ENCODE measurements at places on chromosomes 3 and 15.

- no peak for DNase-seq
Measured at GRCh38 chr3:26100176-26100575, 310.3 kb downstream of the OXSM start.

- no peak for DNase-seq
Measured at GRCh38 chr3:169945313-169945712, 21.3 kb upstream of the SEC62 start.

- DNase-seq = no peak
Measured at GRCh38 chr3:188663839-188664238, 507.9 kb upstream of the TPRG1 start.

DNA sequence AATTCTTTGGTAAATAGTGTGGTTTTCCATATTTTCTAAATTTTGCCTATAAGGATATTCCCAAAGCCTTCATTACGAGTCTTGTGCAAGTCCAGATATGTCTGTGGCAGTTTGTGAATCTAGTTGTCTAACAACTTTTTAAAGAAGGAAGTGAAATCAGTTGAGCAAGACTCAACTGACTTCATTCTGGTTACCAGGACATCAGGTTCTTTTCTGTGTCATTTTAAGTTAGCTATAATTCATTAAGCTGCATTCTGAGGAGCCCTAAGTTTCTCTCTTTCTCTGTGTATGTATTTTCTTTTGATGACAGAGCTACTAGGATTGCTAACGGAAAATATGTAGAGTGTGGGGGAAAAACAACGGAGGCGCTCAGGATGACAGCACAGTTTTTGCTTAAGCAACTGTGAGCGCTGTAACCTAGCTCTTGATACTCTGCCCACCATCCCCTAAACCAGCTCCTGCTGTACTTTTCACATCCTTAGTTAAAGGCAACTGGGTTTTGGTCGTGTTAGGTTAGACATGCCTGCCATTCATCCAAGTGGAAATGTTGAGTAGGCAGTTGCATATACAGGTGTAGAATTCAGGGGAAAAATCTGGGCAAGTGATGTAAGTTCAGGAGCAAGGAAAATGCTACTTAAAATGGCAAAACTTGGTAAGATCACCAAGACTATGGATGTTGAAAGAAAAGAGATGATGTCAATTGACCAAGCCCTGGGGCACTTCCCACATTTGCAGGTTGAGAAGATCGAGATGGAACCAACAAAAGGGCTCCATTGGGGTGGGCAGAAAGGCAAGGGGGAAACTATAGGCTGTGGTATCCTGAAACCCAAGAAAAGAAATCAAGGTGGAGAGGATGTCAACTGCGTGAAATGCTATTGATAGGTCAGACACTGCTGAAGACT lies 9.2 kb downstream of the MFSD1 start:
- DNase-seq = no peak

DNA sequence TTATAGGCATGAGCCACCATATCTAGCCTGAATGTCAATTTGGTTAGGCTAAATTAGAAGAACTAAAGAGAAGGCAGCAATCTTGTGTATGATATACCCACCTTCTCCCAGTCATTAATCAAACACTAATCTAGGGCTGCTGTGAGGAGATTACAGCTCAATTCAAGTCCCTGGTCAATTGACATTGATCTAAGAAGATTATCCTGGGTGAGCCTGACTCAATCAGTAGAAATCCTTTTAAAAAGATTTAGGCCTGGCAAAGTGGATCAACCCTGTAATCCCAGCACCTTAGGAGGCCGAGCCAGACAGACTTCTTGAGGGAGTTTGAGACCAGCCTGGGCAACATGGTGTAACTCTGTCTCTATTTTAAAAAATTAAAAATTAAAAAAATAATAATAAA lies 2.5 kb upstream of the DNAH12 start:
- DNase-seq = no peak

DNA sequence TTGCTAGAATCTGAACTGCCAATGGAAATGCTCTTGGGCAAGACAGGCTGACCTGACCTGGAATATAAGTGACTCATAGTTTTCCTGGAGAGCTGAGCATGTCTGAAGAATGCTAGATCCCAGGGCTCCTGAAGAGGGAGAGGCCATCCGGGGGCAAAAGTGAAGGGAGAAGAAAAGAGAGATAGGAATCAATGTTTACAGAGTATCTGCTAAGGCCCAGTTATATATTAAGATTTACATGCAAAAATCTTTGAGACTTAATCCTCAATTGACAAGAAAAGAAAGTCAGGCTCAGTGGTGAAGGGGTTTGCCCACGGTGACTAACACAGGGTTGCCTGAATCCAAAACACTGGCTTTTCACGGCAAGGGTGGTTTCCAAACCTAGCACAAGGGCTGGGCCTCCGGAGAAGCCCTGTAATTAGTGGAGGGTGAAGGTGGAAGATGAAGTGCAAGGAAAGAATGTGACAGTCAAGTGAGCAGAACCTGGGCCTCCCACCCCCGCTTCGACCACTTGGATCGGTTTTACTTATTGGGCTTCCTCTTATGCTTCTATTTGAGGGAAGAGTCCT lies 91.7 kb upstream of the FGF12 start:
- DNase-seq = peak; percentile 73

DNA sequence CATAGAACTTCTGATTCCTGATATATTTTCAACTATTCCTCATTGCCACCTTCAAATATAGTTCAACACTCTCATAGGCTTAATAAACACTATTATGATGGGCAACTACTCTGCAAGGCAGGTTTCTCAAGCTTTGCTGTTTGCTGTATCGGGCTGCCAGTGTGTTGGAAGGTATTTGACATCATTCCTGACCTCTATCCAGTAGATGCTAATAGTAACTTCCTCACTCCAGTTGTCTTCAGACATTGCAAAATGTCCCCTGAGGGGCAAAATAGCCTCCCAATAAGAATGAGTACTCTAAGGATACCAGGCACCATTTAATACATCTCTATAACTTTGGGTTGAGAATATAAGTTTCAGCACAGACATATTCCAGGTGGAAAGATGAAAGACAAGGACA lies 147.5 kb upstream of the PFN2 start:
- no peak for DNase-seq

DNA sequence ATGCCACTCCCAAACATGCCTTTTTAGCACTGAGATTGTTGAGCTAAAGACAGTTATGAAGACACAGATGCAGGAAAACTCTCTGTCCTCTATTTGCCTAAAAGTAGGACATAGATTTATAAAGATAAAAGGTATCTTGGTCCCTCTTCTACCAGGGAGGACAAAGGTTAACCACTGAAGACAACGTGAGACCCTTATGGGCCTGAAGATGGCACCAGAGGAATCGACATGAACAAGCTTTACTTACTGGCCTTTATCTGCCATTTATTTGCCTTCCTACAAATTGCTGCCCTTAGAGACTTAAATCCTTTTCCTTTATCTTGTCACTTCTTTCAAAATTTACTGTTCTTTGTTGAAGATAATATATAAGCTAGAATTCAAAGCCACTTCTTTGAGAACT lies 109.7 kb upstream of the FAM3D start:
- DNase-seq = no peak

- DNase-seq = no peak
Measured at GRCh38 chr3:115671761-115672455, 48.6 kb downstream of the GAP43 start.

DNA sequence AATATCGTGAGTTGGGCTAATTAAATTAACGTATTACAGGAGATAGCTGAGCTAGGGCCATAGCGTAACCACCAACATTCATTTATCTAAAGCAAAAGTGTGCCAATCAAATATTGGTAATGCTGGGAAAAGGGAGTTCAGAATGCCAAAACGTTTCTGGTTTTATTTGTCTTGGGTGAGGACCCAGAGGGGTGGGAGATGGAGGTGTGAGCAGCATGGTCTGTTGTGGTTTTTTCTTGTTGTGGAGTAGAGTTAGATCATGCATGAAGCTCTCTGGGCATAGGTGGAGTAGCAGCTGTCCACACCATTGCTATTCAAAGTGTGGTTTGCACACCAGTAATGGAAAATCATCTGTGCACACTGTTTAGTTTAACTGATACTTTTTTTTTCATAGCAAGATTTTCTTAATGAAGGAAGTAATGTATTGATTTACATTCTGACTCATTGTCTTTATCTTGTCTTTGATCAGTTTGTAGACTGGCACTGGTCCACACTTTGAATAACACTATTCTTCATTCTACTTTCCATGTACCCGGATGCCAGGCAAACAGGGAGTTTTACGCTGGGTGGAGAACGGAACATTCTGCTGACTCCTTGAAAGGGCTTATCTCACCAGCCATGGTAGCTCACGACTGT lies 50.8 kb upstream of the CRTC3 start:
- DNase-seq = no peak

- DNase-seq = no peak
Measured at GRCh38 chr3:151612115-151612514, 121.6 kb upstream of the AADACL2 start.

DNA sequence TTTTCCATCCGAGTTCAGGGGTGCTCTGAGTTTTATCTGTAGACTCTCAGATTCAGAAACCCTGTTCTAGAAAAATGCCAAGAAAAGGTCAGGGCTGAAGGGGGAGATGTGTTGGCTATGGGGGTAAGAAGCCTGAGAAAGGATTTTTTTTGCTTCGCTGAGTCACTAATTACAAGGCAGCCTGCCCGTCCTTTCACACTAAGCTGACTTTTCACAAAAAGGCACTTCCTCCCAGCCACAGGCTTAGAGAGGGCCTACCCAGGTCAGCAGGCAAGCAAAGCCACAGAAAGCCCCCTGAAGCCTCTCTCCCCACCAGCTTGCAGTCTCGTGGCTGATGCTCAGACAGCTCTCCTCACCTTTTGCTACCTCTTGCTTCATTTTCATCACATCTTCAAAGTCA lies 192.6 kb upstream of the PRICKLE2 start:
- no peak for DNase-seq

DNA sequence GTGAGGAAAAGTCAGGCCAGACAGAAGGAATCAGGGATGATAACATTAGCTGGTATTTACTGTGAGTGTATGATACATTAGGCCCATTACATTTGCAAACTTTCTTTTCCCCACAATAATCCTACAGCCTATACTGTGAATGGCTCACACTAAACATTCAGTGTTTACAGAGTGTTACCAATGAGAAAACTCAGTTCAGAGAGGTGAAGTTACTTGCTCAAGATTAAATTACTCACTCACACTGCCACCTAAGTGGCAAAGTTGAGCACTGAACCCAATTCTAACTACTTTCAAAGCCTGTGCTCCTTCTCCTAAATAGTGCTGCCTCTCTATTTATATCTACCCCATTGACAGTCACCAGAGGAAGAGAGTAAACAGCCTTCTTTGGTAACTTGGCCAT lies 8.5 kb downstream of the XPC start:
- peak; percentile 47 for DNase-seq

DNA sequence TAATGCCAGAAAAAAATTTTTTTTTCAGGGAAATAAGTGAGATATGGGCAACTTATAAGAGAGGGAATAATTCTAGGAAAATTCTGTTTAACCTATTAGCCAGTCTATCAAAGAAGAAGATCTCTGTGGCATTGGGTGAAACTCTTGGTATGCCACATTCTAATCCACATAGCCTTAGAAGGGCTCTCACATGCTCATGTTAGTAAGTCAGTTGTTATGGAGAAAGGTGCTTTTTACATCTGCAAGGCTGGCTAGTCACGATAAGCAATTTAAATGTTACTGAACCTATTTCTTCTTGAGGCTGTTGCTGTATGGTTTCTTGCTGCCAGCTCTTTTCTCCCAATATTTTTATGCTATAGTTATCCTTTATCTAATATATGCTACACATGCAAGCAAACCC lies 89.9 kb upstream of the MAGI1 start:
- DNase-seq = no peak
